Caco-2 (cell line): ENCODE measurements at places on chromosomes 7 and 10. TPM values are rescaled to one million over a fixed set of nuclear protein-coding genes. Genes with fewer than 3 reads are reported as not detected.
A peak's percentile ranks its signal among the peaks of the same experiment; 100 is the strongest.

- H3K27ac ChIP-seq: no peak within 1 kb of the TSS
- H3K4me1 ChIP-seq: no peaks in the 10 kb centered on the region
- H3K27me3 ChIP-seq: no peaks in the 10 kb centered on the region
- no peak for DNase-seq
- H3K36me3 ChIP-seq: no peaks in the 10 kb centered on the region
Measured at GRCh38 chr10:17808971-17809841, at the start of gene MRC1. TSS of gene MRC1 (plus strand) at chr10:17809348. CDS start at chr10:17809466, 118 bp downstream.

- peaks cover 12% of the 10 kb centered on the region; the same call in 1 of the 2 replicates for H3K4me1 ChIP-seq
- no peak overlapping the region for H3K4me3 ChIP-seq
- DNase-seq: no peak
- no peaks in the 10 kb centered on the region for H3K36me3 ChIP-seq
Measured at GRCh38 chr10:101233863-101234262, 4.6 kb upstream of the LBX1 start.

DNA sequence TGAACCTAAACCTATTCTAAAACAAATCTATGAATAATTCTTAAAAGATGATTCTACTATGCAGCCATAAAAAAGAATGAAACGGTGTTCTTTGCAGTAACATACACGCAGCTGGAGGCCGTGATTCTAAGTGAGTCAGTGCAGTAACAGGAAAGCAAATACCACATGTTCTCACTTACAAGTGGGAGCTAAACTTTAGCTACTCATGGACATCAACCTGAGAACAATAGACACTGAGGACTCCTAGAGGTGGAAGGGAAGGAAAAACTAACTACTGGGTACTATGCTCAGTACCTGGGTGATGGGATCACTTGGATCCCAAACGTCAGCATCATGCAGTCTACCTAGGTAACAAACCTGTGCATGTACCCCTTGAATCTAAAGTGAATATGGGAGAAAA, 575.0 kb upstream of the MGMT start:
- no peaks in the 10 kb centered on the region for H3K27me3 ChIP-seq
- H3K27ac ChIP-seq: no peak overlapping the region
- no peak overlapping the region for H3K4me3 ChIP-seq
- no peaks in the 10 kb centered on the region for H3K36me3 ChIP-seq

- no peak overlapping the region for H3K27ac ChIP-seq
- H3K36me3 ChIP-seq: no peaks in the 10 kb centered on the region
- DNase-seq: no peak
- H3K4me3 ChIP-seq: no peak overlapping the region
- H3K4me1 ChIP-seq: no peaks in the 10 kb centered on the region
- no peaks in the 10 kb centered on the region for H3K27me3 ChIP-seq
Measured at GRCh38 chr7:120442838-120443237, 169.9 kb downstream of the KCND2 start.

GRCh38 chr7:105245398-105246114, 143.2 kb downstream of the SRPK2 start:
- no peaks in the 10 kb centered on the region for H3K36me3 ChIP-seq
- no peaks in the 10 kb centered on the region for H3K27me3 ChIP-seq
- DNase-seq: no peak
- no peak overlapping the region for H3K4me3 ChIP-seq
- no peaks in the 10 kb centered on the region; the same call in 1 of the 2 replicates for H3K4me1 ChIP-seq

DNA sequence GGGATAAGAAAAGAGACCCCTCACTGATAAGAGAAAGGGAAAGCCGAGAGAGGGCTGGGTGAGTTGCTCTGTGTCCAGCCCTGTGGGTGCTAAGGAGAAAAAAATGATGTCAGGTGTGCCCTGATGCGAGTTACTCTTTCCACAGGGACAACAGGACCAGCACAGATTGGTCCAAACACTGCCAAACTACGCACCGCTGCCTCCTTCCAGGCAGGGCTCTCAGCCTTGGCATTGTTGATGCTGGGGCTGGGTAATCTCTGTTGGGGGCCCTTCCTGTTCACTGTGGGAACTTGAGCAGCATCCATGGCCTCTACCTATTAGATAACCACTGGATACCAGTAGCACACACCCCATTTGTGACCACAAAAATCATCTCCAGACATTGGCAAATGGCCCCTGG, 10.3 kb upstream of the ATP6V0E2 start:
- no peaks in the 10 kb centered on the region for H3K36me3 ChIP-seq
- no peak overlapping the region for H3K4me3 ChIP-seq
- DNase-seq: no peak
- no peak overlapping the region for H3K27ac ChIP-seq
- H3K4me1 ChIP-seq: no peaks in the 10 kb centered on the region

GRCh38 chr10:89114846-89115625, 92.1 kb downstream of the CH25H start:
- no peak overlapping the region for H3K27ac ChIP-seq
- H3K4me1 ChIP-seq: no peaks in the 10 kb centered on the region
- no peak overlapping the region for H3K4me3 ChIP-seq
- no peaks in the 10 kb centered on the region for H3K36me3 ChIP-seq

DNA sequence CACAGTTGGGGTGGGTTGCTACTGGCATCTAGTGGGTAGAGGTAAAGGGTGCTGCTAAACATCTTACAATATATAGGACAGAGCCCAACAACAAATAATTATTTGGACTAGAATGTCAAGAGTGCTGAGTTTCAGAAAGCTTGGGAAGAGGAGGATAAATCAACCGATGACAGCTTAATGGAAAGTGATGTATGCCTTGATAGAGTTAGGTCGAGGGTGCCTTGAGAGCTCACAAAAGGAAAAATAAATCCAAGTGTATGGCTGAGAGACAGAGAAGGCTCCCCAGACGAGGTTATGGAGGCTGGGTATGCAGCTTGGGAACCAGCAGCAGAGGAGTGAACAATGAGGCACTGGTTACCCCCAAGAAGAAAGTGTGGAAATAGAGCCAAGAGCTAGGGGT, 211.1 kb downstream of the HDAC9 start:
- no peak for DNase-seq
- no peaks in the 10 kb centered on the region for H3K4me1 ChIP-seq
- H3K4me3 ChIP-seq: no peak overlapping the region
- H3K27ac ChIP-seq: no peak overlapping the region

- H3K36me3 ChIP-seq: no peaks in the 10 kb centered on the region
- peak within 1 kb of the TSS; percentile 73 for H3K27ac ChIP-seq
- H3K4me3 ChIP-seq: peak within 1 kb of the TSS; percentile 83
- peaks cover 47% of the 10 kb centered on the region for H3K4me1 ChIP-seq
Measured at GRCh38 chr10:104254493-104255310, at the start of gene GSTO1. TSS of gene GSTO1 (plus strand) at chr10:104254892. CDS start at chr10:104254929, 37 bp downstream.

GRCh38 chr10:130012129-130012528, 48.1 kb upstream of the EBF3 start:
- no peaks in the 10 kb centered on the region for H3K36me3 ChIP-seq
- no peak overlapping the region for H3K27ac ChIP-seq
- H3K27me3 ChIP-seq: no peaks in the 10 kb centered on the region
- no peaks in the 10 kb centered on the region for H3K4me1 ChIP-seq

DNA sequence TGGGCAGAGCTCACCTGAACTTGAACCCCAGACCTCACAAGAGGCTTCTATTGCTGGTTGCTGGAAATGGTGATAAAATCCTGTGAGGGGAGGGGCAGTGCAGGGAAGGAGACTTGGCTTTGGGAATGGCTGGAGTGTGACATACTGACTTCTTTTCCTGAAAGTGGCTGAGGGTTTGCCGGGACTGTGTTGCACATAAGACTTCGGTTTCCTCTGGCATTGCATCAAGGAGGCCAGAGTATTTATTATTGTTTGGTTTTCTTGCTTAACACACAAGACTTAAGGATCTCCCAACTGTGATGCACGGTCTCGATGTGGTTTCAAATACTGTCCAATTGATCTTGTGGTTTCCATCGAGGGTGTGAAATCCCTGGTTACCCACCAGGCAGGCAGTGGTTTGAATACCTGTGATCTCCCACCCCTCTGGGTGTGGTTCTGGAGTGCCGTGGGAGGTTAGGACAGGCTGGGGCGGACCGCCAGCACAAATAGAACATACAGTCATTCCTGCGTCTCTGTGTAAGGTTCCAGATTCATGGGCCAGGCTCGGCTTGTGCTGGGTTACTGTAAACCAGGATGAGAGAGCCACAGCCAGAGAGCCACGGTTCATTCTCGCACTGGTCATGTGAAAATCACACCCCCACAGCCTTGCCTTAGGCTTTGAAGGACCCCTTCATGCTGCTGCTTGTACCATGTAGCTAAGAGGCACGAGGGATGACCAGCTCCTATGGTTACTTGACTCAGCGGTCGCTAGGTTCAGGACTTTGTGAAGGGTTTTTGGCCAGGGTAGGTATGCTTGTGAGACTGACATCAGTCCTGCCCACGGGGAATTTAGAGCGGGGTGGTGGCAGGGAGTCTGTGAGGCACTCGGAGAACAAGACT, 39.2 kb downstream of the WBP1L start:
- H3K4me1 ChIP-seq: peaks cover 29% of the 10 kb centered on the region
- H3K27me3 ChIP-seq: no peaks in the 10 kb centered on the region
- H3K36me3 ChIP-seq: no peaks in the 10 kb centered on the region
- H3K4me3 ChIP-seq: no peak overlapping the region

DNA sequence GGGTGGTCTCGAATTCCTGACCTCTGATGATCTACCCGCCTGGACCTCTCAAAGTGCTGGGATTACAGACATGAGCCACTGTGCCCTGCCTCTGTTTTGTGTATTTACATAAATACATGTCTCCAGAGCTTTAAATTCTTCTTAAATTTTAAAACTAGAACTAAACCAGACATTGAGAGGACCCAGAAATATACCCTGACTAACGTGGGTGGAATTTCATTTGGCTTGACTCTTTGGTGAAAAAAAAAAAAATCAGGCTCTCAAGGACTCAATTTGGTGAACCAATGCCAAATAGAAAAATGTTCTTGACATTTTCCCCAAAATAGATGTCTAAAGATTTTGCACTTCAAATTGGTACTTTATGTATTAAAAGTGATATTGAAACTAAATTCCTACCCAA, 16.6 kb upstream of the FAS start:
- no peak overlapping the region for H3K27ac ChIP-seq
- H3K4me3 ChIP-seq: no peak overlapping the region
- H3K27me3 ChIP-seq: no peaks in the 10 kb centered on the region
- peaks cover 5% of the 10 kb centered on the region; the same call in 1 of the 2 replicates for H3K4me1 ChIP-seq

DNA sequence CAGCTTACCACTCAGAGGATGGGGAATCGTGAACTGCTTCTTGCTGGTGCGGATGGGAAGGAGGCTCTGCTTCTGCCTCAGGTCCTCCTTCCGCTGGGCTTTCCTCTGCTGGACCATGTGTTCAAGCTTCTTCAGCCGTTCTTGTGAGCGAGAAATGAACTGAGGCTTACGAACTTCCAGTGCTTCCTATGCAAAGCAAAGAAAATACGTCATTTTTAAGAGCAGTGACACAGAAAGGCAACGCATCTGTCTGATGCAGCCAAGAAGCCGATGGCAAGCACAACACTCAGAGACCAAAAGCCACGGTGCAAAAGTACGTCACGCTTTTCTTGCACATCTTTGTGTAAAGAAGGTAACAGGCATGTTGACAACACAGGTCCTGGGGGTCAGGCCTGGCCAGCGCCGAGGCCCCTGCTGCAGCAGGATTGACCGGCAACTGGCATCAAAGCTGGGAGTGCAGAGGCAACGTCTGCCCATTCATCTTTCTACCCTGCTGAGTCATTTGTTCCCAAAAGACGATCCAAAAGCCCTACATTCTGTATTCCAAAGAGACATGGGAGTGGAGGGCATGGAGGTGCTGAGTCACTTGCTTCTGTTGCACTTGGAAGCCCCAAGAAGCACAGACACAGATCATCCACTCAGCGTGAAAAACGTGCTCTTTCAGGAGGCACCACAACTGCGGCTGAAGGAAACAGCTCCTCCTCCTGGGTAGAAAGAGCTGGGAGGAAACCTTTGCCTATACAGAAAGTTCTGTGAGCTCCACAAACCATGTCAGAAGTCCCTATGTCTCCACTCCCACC, 71.0 kb upstream of the ADAM12 start:
- H3K27ac ChIP-seq: no peak overlapping the region
- no peaks in the 10 kb centered on the region for H3K27me3 ChIP-seq

DNA sequence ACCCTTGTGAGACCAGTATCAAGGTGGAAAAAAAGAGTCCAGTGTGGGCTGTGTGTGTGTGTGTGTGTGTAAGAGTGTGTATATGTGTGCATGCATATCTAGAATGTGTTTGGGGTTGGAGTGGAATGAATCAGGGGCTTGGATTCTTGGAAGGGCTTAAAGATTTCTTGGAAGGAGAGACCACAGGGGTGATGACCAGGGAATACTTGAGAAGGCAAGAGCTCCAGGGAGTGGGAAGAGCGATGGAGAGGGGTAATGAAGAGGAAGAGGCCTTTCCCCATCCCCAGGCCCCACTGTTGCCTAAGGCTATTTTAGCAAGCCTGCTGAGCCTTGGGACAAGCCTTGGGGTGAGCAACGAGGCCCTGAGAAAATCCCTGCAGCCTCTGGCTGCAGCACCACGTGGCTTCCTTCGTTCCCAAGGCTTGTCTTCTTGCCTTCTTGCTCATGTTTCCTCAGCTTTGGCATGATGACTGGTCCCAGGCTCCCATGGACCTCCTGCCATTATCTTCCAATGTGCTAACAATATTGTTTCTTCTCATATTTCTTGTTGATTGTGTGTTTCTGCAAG, 663.4 kb downstream of the INHBA start:
- no peak overlapping the region for H3K27ac ChIP-seq
- H3K4me1 ChIP-seq: no peaks in the 10 kb centered on the region
- DNase-seq: no peak
- H3K36me3 ChIP-seq: no peaks in the 10 kb centered on the region
- H3K27me3 ChIP-seq: no peaks in the 10 kb centered on the region
- H3K4me3 ChIP-seq: no peak overlapping the region

GRCh38 chr7:30841801-30842541, 69.7 kb upstream of the AQP1 start:
- H3K27me3 ChIP-seq: no peaks in the 10 kb centered on the region
- no peaks in the 10 kb centered on the region for H3K4me1 ChIP-seq

DNA sequence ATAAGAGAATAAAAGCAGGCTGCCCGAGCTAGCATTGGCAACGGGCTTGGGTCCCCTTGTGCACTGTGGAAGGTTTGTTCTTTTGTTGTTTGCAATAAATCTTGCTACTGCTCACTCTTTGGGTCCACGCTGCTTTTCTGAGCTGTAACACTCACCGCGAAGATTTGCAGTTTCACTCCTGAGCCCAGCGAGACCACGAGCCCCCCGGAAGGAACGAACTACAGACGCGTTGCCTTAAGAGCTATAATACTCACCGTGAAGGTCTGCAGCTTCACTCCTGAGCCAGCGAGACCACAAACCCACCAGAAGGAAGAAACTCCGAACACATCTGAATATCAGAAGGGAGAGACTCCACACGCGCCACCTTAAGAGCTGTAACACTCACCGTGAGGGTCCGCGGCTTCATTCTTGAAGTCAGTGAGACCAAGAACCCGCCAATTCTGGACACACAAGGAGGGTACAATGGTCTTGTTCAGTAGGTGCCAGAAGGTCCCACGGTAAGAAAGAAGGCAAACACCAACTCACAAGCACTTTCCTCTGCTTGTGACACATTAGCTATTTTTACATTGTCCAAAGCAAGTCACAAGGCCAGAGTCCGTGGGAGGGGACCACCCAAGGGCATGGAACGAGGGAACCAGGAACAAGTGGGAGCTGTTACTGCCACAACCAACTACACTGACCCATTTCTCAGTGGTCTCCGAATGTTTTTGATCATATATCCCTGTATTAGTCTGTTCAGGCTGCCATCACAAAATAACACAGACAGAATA, 29.2 kb upstream of the CACUL1 start:
- H3K4me1 ChIP-seq: no peaks in the 10 kb centered on the region
- no peak for DNase-seq
- no peaks in the 10 kb centered on the region for H3K36me3 ChIP-seq
- H3K4me3 ChIP-seq: no peak overlapping the region

PNLIPRP1 gene
- total RNA-seq: not detected in 2 replicates

PNLIP gene
- not detected in 2 replicates for total RNA-seq

CWF19L1 gene
- 41.1 and 41.2 TPM in 2 replicates for total RNA-seq

PARD3 gene
- 74.9 and 80.7 TPM in 2 replicates for total RNA-seq

ADAMTS14 gene
- not detected in 2 replicates for total RNA-seq

ARHGEF35 gene
- total RNA-seq: 15.7 and 20.5 TPM in 2 replicates

SFRP5 gene
- 1.0 and 1.1 TPM in 2 replicates for total RNA-seq

BTBD16 gene
- total RNA-seq: not detected in 2 replicates

SLC29A4 gene
- 34.6 and 38.4 TPM in 2 replicates for total RNA-seq
